ENCODE measurements at places on chromosomes 11 and 22.
A peak's percentile ranks its signal among the peaks of the same experiment; 100 is the strongest.

GRCh38 chr11:94774345-94774744 lies 6.2 kb downstream of the AMOTL1 start:
- DNase-seq = no peak

GRCh38 chr22:17875156-17875555 lies 100.9 kb upstream of the BID start:
- no peak for DNase-seq

DNA sequence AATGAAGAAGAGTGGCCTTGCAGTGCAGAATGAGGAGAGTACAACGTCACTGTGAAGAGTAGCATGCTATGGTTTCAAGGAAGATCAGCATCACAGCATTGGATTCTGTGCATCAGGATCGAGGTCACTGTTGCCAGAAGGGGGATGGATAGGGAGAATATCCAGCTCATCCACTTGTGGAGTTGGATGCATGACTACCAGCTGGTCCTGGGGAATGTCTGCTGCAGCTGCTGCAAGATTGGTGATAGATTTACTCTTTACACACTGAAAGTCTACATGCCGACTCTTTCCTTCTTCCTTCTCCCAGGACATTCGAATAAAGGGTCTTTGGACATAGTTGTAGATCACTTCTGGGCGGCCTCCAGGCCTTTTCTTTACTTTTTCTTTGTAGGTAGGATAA lies 74.3 kb downstream of the BTBD10 start:
- DNase-seq = no peak

DNA sequence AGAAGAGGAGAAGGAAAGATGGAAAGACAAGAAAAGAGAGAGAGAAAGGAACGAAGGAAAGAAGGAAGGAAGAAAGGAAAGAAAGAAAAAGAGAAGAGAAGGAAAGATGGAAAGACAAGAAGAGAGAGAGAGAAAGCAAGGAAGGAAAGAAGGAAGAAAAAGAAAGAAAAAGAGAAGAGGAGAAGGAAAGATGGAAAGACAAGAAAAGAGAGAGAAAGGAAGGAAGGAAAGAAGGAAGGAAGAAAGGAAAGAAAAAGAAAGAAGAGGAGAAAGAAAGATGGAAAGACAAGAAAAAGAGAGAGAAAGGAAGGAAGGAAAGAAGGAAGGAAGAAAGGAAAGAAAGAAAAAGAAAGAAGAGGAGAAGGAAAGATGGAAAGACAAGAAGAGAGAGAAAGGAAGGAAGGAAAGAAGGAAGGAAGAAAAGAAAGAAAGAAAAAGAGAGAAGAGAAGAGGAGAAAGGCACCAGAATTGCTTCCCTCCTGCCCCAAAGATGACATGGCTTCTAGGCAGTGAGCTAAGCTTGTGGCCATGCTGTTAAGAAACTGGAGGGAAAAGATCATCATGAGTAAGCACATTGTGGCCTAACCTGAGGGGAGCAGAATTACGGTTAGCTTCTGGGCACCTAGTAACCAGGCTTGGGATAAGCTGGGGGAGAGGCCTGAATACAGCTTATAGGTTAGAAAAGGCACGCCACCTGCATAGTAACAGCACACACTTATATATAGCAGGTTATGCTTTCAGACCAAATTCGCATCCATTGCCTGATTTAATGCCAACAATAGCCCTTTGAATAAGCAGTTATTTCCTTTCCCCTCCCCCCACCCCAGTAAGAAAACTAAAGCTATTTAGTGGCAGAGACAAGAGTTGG lies 2.3 kb upstream of the ST3GAL4 start:
- no peak for DNase-seq

GRCh38 chr11:16678466-16679116 lies 59.9 kb upstream of the C11orf58 start:
- no peak for DNase-seq

- no peak for DNase-seq
Observed at GRCh38 chr11:26575946-26576345, 3.9 kb upstream of the MUC15 start.

DNA sequence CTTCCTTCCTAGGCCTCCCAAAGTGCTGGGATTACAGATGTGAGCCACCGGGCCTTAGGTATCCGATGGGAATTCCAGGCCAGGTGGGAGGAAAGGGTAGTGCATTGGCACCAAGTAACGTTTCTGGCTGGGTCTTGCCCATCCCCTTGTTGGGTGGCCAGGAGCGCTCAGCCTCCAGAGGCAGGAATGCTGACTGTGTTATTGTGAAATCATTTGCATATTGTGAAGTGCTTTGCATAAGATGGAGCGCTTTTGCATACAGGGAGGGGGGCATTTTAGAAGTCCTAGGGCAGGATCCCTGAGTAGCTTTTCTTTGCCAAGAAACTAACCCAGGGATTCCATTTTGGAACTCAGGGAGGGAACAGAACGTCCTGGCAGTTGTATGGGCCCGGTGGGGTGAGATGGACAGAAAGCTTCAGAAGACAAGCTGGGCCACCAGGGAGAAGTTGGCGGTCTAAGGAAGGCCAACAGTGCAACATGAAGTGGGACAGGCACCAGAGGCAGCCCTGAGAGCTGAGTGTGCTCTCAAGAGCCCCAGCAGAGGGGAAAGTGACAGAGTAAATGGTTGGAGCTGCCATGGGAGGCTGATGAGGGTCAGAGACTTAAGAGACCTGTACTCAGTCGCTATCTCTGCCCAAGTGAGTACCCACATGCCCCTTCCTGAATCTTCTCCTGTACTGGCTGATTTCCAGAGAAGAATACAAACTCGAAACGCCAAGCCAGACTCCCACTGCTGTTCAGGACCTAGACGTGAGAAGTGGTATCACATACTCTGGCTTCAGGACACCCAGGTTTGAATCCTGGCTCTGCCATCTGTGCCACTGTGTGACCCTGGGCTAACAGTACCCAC lies 1.3 kb upstream of the SLC39A13 start:
- no peak for DNase-seq

DNA sequence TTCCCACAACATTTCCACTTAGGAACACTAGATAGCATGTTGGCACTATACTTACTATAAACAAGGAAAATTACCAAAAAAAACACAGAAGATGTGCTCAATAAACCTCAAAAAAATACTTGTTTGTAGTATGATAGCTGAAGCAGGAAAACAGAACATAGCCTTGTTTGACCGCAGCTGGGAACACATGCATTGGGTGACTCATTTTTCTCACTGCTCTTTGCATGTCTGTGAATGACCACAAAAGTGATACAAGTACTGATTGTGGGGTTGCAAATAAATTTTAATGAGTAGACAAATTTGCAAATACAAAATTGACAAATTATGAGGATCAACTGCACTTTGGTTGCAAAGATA lies 22.8 kb upstream of the GUCY1A2 start:
- DNase-seq = no peak

DNA sequence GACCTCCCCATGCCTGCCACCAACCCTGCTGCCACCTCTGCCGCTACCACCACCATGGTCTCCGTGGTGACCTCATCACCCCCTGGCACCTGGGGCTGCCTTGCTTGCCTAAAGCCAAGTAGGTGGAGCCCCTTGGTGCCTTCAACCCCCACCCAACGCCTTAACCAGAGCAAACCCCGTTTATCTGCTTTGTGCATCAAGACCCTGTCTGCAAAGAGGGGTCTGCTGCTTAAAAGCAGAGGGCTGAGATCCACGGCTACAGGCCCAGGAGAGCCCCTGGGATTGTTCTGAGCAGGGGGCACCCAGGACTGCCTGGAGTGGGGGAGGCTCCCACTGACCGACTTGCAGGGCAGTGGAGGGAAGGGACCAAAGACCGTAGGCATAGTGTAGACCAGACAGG lies 4.9 kb upstream of the PPIL2 start:
- no peak for DNase-seq

DNA sequence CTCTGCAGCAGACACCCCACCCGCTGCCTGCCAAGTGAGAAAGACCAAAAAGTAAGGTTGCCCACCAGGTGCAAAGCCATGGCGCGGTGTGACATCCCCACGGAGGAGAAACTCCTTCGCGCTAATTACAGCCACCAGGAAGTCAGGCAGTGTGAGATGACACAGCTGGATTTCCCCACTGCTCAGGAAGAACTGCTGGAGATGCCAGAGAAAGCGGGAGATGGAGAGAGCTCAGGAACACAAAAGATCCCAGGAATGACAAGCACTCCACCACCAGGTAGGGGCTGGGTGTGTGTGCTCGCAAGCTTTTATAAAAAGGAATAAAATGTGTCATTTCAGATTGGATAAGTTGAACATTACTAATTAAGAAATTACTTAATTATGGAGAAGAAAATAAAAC lies 292.7 kb downstream of the OPCML start:
- DNase-seq = no peak

GRCh38 chr11:64437426-64437825 lies 78.5 kb downstream of the RPS6KA4 start:
- no peak for DNase-seq

- DNase-seq = no peak
Observed at GRCh38 chr11:13663631-13664071, 4.8 kb upstream of the FAR1 start.

DNA sequence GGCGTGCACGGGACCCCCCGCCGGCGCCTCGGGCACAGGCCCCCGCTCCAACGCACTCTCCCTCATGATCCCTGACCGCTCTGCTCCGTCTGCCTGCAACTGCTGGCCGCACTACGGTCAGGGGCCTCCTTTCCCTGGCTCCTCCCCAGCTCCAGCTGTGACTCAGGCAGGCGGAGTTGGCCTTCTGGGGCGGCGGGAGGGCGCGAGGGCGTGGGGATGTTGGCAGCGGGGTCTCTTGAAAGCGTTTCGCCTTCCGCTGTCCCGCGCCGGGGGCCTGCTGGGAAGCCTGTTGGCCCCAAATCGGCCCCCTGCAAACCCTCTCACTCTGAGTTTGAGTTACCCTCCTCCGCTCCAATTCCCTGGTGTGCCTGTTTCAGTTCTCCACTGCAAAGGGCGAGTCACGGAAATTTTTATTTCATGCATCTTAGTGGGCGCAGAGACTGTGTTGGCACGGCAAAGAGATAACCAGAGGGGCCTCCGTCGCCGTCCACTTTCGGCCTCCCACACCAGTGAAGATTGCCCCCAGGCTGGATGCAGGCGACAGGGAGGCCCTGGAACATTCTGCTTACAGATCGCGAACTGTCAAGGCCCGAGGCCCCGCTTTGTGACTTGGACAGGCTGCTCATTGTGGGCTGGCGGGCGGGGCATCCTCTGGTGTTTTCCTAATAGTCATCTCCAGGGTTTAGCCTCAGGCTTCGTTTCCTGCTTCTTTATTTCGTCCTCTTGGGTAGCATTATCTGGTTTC lies at the start of gene CAVIN3:
Gene CAVIN3, minus strand, starts transcription at position 91 of the 745 bp plus-strand sequence. Its CDS starts 25 bp downstream, at position 66.
- peak; percentile 38 for DNase-seq

DNA sequence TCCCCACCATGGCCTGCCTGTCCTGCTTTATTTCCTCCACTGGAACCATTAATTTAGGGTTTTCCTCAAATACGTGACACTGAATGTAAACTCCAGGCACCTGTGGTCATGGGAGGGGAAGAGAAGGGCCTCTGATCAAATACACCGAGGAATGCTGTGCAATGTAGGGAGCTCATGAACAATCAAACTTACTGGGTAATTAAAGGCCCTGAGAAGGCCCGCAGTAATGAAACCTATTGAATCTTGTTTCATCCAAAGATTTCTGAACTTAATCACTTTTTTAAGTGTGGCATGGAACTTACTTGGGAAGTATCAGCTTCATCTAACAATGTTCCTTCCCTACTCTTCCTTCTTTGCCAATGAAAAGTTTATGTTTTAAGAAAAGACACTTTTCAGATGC lies 299.8 kb downstream of the MIAT start:
- DNase-seq = no peak

DNA sequence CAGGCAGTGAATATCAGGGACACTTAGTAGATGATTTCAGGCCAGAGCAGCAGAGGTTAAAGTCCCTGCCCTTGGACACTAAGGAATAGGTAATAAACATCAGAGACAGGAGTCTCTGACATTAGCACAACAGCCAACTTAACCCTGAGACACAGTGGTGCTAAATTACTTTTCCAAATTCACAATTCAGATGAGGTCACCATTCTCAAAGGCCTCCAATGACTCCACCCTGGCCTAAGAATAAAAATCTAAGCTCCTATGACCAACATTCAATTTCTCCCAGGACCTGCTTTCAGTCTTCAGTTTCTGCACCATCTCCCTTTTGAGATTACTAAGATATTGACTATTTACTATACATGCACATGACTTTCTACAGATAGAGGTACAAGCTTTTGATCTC lies 42.0 kb downstream of the BLID start:
- no peak for DNase-seq

GRCh38 chr11:120839846-120840402 lies 184.0 kb upstream of the TBCEL start:
- DNase-seq = no peak

- DNase-seq = no peak
Observed at GRCh38 chr11:117144477-117145392, 648 bp downstream of the PAFAH1B2 start.

DNA sequence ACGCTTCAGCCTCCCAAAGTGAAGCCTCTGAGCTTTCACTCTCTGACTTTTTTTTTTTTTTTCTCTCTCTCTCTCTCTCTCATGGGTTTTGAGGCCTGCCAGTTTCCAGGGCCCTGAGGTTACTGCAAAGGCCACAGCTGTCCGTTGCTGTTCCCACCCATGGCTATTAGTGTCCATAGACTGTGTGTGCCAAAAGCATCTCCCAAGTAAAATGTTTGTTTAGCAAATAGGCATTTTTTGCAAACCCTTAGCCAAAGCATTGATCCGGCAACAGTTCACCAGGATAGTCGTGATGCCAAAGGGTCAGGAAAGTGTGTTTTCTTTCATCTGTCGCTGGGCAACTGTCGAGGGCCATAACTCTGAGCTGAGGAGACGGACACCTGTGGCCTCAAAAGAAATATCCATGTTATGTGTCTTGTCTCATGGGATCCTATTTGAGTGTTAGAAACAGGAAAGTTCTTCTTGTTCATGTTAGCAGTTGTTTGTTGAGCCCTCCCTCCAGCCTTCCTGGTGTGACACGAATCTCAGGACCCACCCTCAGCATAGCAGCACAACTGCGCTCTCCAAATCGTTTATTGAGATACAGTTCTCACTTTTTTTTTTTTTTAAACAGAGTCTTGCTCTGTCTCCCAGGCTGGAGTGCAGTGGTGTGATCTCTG lies 18.4 kb downstream of the FADS2 start:
- no peak for DNase-seq

- no peak for DNase-seq
Observed at GRCh38 chr11:69144316-69145049, 11.3 kb upstream of the SMIM38 start.

- DNase-seq = no peak
Observed at GRCh38 chr11:61585115-61585514, 4.2 kb upstream of the SYT7 start.

- no peak for DNase-seq
Observed at GRCh38 chr11:134407923-134408322, 4.1 kb downstream of the B3GAT1 start.
